ENCODE measurements at places on chromosomes 11 and 22.
A peak's percentile ranks its signal among the peaks of the same experiment; 100 is the strongest.

- no peak for DNase-seq
Measured at GRCh38 chr11:44775985-44776446, 49.3 kb downstream of the TSPAN18 start.

DNA sequence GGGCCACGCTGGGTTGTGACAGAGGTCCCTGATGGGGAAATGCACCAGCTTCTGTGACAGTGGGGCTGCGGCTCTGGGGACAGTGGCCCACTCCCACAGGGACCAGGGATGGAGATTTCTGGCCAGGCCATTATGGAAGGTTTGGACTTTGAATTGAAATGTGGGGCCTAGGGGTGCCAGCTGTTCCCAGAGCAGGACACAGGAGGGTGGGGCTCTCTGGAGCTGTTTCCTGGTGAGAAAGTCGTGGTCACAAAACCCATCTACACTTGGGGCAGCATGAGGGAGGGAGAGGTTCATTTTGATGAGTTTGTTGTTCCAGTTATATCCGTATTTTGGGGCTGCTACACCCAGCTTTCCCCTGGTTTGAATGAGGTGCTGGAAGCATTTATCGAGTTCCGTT, 52.2 kb downstream of the LRP5 start:
- DNase-seq: no peak

DNA sequence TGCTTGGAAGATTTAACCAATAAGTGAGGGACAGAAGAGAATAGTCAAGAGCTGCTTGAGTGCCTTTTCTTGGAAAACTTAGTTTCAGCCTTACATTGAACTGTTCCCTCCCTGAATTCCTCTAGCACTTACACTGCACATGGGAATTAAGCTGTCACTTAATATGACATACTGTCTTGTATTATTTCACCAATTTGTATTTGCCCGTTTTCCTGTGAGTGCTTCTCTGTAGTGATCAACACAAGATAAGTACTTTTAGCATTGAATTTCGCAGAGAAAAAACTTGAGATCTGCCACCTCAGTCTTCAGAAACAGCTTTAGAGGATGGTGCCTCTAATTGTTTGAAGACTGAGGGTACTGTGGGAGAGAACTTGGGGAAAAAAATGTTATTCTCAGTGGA, 3.7 kb downstream of the SPCS2 start:
- no peak for DNase-seq

- no peak for DNase-seq
Measured at GRCh38 chr11:129320494-129320893, 55.2 kb upstream of the BARX2 start.

- no peak for DNase-seq
Measured at GRCh38 chr22:48602805-48603518, 1224.7 kb downstream of the BRD1 start.

DNA sequence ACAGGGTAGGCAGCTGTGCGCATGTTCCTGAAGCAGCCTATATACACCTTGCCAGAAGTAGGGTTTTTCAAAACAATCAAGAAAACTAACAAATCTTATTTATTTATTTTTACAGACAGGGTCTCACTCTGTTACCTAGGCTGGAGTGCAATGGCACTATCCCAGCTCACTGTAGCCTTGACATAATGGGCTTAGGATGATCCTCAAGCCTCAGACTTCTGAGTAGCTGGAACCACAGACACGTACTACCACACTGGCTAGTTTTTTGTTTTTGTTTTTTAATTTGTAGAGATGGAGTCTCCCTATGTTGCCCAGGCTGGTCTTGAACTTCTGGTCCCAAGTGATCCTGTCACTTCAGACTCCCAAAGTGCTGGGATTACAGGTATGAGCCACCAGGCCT, 25.7 kb downstream of the CLTCL1 start:
- DNase-seq: no peak

- DNase-seq: no peak
Measured at GRCh38 chr11:18091731-18092130, 14.2 kb downstream of the SAAL1 start.

- no peak for DNase-seq
Measured at GRCh38 chr11:59008947-59009346, 69.7 kb downstream of the GLYATL1 start.

- DNase-seq: no peak
Measured at GRCh38 chr22:31723723-31724122, 26.2 kb downstream of the PRR14L start.

DNA sequence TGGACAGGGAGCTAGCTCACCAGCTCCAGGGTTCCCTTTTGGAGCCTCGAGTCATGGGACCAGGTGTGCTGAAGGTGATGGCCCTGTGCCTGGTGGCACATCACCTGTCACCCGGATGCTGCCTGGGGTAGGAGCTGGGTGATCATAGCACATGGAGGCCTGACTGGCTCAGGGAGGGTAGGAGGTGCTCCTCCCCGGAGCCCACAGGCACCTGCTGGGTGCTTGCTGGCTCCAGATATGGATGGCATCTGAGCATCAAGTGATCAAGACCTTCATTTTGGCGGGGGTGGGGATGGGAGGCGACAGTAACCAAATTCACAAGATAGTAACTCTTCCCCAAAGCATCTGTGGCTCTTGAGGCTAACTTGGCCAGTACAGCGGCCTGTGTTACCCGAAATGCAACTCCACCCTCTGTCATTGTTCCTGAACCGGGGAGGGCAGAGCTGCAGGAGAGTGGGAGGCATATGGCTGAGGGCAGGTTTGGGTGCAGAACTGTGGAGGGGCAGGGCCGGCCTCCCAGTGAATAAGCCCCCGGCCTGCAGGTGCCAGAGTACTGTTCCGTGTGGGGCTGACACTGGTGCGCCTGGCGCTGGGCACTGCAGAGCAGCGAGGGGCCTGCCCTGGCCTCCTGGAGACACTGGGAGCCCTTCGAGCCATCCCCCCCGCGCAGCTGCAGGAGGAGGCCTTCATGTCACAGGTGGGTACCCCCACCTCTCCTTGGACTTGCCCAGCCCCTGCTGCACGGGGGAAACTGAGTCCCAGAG, 4.7 kb downstream of the TBC1D10C start:
- no peak for DNase-seq

- peak; percentile 93 for DNase-seq
Measured at GRCh38 chr11:68542617-68543016, 82.1 kb downstream of the PPP6R3 start.

- no peak for DNase-seq
Measured at GRCh38 chr11:110874437-110875030, 162.3 kb upstream of the ARHGAP20 start.

DNA sequence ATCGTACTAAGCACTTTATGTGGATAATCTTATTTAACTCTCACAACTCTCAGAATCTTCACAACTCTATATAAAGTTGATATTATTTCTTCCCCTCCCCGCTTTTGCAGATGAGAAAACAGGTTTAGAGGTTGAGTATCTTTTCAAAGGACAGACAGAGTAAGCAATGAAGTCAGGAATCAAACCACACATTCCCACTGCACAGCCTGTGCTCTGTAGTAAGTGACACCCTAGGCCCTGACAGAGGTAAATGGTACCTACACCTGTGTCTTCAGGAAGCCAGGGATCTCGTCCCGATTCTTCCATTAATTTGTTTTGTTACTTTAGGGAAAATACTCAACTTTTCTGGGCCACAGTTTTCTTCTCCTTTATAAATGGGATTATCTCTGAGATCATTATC, 172.5 kb upstream of the MTMR2 start:
- DNase-seq: no peak

GRCh38 chr22:35455529-35455928, 55.6 kb downstream of the MCM5 start:
- DNase-seq: no peak

DNA sequence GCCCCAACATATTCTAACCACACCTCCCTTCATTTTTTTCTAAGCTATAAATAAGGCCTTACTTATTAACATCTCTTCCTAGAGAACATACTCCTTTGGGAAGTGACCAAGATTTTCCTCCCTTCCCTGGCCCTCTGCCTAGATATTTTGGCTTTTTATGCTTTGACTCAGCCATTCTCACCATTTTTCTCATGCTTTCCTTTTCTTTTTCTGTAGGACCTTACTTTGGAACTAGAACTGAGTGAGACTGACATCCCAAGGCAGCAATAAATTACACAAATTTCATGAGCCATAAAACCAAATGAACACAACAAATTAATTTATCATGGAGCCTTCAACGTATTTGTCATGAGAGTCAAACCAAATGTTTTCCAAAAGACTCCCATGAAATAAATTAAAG, 142.7 kb upstream of the CTSC start:
- peak; percentile 83 for DNase-seq

- no peak for DNase-seq
Measured at GRCh38 chr11:18172666-18173065, at the start of gene MRGPRX4. MRGPRX4 (plus strand) TSS chr11:18172837; CDS start chr11:18173257, 420 bp downstream.

- peak; percentile 57 for DNase-seq
Measured at GRCh38 chr11:2927851-2928604, 1.2 kb downstream of the PHLDA2 start.

DNA sequence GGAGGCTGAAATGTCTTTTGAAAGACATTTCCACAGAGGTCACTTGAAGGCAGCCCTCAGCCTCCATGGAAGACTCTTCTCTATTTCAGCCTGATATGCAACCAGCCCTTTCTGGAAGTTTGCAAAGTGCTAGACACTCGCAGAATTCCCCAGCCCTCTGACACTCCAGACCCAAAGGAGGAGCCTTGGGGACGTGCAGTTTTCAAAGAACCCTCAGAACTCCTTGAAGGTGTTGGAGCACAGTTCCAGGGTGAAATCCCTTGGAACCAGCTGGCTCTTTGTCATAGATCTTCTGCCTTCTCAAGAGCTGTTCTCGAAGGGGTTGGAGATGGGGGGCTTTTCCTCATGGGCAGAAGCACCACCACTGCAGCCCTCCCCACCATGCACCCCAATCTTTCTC, 19.6 kb downstream of the SPATA19 start:
- DNase-seq: no peak
